CD4-positive, alpha-beta T cell treated with Interleukin-17A for 1 hour (primary cell): ENCODE measurements at places on chromosomes 6 and 20.

DNA sequence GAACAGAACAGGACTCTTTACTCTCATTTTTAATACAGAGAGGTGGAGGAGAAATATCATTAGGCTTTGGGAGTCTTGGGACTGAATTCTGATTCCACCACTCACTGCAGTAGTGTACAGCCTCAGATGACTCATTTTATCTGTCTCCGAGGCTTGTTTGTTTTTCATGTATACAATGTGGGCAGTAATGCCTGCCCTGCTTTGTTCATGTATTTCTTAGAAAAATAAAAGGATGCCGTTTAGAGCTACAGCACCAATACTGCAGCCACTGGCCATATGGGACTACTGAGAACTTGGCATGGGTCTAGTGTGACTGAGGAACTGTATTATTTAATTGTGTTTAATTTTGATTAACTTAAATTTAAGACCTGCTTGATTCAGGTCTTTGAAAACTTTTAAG is 41.2 kb upstream of the JAG1 start:
- DNase-seq = no peak

GRCh38 chr6:25248123-25248522 is 31.1 kb upstream of the CARMIL1 start:
- no peak for DNase-seq

- peak; percentile 14 for DNase-seq
These were observed 16.6 kb downstream of the DSE start for GRCh38 chr6:116387374-116387773.

DNA sequence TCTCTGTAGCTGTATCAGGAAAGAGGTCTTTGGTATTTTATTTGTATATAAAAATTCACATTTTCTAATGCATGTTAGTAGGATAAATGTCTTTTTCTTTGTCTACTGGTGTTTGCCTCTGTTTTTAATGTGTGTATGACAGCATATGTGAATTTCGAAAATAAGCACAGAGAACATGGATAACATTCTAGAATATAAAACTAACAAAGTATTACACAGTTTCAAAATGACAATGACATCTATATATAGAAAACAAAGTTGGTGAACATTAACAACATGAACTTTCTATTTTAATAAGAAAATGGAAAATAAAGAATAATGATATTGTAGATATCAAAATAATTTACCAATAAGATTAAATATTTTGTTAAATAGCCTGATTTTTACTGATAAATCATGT is 608.0 kb downstream of the COL12A1 start:
- no peak for DNase-seq

DNA sequence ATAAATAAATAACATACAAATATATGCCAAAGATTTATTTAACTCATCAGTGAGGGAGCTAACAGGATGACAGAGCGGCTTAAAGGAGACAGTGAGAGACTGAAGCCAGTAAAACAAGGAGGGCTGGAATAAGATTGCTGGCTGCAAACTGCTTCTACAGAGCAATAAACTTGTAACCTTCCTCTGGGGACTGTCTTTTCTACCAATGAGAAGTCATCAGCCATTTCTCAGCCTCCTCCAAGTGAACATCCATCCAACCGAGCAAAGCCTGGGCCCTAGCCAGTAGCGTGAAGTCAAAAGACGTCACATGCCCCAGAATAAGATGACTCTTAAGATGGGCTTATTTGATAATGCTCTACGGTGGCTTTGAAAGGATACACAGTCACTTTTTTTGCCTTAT is 42.5 kb downstream of the CPXM1 start:
- DNase-seq = no peak

- DNase-seq = no peak
These were observed 217.5 kb downstream of the GJA1 start for GRCh38 chr6:121652726-121653623.

DNA sequence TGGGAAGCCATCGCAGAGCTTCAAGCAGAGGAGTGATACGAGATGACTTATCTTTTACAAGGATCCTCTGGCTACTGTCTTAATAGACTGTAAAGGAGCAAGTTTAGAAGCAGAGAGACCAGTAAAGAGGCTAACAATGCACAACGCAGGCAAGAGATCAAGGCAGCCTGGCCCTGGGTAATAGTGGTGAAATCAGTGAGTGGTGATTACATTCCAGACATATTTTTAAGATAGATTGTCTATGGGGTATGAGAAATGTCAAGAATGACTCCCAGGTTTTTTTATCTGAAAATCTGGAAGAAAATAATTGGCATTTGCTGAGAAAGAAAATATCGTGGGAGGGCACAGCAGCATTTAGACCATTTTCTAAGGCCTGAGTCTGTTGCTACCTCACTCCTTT is 213.6 kb upstream of the HTR1E start:
- DNase-seq = no peak

DNA sequence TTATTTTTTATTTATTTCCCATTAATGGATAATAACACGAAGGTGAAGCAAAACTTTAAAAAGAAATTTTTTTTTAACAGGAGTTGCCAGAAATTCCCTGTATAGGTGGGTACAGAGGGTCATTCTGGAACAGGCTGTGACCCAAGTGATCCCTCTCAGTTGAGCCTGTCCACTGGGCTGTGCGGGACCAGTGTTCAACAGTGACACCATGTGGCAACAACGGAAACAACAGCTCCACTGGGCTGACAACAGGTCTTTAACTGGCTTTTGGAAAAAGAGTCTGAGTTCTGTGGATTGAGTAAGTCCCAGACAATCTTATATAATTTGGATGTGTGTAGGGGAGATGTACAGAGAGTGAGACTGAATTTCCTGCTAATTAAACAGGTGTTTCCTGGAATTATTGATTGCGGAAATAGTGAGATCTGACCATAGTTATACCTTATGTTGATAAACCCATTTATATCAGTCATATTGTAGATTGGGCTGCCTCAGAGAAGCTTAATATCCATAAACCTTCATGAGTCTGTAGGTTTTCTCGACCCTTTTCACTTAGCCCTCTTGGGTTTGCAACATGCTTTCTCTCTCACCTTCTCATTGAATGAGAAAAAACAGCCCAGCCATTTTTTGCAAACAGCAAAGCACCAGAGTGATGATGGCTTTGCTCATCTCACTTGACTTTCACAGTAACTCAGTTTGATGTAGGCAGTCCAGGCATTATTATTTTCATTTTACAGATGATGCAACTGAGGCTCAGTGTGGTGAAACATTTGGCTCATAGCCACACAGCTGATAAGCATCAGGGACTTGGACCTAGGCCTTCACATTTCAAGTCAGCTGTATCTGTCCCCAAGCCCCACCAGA is 17.5 kb downstream of the KIAA1755 start:
- peak; percentile 9 for DNase-seq

DNA sequence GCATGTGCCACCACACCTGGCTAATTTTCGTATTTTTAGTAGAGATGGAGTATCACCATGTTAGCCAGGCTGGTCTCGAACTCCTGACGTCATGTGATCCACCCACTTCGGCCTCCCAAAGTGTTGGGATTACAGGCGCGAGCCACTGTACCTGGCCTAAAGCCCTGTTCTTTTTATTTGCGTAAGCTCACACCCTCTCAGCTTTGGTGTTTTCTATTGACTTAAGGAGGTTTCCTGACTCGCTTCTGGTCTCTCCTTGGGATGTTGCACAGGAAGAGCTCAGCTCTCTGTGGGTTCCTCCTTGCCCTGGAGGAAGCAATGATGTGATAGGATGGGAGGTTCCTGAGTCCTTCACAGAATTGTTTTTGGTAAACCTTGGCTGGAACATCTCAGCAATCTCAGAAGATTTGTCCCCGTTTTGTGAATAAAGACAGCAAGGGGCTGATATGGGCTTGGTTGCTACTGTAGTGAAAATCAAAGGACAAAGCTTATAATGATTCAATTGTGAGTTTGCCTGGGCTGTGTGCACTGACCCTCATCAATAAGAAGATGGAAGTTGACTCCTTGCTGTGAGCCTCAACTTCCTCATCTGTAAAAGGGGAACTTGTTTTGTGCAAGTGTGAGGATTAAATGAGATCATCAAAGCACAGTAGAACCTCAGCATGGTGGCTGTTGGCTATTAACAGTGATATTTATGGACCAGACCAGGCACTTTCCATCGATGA is 27.0 kb downstream of the TOX2 start:
- no peak for DNase-seq

DNA sequence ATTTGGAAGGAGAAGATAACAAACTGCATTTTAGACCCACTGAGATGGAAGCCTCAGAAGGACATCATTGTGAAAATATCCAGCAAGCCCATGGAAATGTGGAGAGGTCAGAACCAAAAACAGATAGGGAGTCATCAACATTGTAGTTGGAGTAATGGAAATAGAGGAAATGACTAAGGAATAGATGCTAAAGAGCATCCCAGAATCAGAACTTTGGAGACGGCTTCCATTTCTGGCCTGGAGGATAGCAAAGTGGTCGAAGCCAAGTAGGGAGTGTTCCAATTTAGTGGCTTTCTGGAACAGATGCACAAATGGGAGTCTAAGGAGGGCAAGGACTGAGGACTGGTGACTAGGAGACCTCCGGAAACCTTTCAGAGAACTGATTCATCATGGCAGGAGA is 3.6 kb downstream of the BEND6 start:
- DNase-seq = no peak

DNA sequence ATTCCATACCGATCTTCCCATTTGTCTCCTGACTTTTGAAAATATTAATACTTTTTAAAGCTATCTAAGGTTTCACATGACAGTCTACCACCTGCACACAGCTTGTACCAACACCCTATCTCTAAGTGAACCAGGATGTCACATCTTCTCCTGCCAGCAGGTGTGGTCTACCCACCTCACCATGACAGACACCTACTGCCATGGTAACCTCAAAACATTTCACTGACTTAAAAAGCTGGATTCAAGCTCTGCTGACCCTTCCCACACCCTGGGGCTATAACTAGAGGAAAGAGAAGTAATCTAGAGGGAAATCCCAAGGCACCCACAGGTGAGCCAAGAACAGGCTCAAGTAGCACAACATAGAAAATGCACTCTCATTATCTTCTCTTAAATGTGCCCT is 1.2 kb downstream of the SLC17A3 start:
- peak; percentile 73 for DNase-seq

DNA sequence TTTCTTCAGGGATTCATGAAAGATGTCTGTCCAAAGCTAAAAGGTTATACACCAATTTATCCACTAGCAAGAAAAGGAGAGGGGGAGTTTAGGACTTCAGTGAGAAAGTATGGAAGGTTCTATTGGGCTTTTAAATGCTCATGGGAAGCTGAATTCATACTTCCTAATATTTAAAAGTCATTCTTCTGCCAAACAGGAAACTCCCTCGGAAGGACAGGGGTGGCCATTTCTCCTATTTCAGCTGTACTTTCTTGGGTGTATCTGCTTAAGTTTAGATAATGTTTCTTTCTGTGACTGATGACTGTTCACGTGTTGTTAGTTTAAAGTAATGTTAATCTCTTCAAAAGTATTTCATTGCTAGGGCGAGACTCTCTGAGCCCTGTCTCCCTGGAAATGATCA is 80.5 kb upstream of the IFNGR1 start:
- no peak for DNase-seq

DNA sequence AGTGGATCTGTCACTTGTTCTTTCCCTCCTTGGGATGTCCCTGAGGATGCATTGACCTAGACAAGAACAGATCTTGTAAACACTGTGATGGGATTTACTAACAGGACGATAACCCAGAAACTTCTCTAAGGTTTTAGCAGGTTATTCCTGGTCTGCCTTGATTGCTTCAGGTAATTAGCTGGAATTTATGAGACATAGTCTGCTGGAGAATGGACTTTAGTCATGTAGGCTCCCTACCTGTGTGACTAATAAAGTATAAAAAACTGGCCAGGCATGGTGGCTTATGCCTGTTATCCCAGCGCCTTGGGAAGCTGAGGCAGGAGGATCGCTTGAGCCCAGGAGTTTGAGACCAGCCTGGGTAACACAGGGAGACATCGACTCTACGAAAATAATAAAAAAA is 96.1 kb downstream of the PAK5 start:
- DNase-seq = no peak

DNA sequence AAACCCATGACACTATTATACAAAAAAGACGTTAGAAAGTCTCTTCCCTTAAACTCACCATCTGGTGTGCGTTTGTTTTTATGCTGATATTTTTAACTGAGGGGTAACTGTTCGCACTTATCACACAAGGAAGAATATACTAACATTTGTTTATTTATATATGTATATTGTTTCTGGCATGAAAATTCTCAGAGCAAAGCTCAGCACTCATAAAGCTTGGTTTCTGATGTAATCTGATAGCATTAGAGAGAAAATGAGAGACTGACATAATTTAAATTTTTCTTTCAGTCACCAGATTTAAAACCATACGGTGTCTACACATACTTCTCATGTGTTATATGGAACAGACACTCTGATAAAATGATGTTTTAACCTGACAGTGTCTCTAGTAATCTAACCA is 6.9 kb downstream of the BLOC1S5 start:
- no peak for DNase-seq

DNA sequence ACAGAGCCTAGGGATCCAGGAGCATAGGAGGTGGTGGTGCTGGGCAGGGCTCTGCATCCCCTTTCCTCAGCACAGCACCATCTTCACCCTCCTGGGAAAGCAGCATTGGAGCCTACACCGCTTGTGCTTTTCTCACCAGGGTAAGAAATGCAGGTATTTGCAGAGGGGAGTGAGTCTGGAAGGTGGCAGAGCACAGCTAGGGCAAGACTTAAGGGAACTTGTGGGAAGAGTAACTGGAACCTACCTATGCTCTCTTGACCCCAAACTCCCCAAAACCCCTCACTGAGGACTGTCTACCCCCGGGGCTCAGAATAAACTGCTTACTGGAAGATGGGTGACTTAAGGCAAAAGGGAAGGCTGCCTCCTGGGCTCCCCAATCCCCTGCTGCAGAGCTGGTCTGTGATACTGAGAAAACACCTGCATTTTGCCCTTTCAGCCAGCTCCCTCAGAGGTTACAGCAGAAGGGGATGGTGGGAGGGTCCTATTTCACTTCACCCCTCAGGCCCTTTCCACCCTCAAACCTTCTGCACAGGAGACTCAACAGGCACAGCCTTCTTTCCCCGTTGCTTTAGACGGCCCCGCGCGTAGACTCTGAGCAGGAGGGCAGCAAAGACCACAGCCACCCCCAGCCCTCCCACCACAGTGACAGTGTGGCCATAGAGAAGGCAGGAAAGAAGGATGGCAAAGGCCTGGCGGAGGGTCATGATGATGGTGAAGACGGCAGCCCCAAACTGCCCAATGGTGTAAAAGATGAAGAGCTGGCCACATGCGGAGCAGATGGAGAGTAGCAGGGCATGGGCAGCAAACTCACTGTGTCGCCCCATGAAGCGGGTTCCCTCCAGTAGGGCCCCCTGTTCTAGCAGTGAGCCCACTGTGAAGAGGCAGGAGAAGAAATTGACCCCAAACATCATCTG is 2.9 kb downstream of the SLC35B2 start:
- DNase-seq = peak; percentile 58

- DNase-seq = no peak
These were observed 754.7 kb upstream of the NRSN1 start for GRCh38 chr6:23371132-23371915.

DNA sequence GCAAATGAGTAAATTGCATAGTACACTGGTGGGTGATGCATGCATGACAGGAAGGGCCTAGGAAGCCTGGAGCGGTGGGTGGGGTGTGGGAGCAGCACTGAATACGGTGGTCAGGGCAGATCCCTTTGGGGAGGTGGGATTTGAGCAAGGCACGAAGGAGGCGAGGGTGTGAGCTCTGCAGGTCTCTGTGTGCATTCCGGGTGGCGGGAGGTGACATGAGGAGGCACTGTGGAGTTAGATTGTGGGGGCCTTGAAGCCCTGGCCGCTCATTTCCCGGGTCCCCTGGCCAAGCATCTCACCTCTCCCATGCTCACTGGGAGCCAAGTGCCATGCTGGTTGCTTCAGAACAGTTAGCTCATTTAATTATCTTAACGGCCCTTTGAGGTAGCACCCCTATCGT is 6.2 kb upstream of the SPDEF start:
- DNase-seq = no peak

- no peak for DNase-seq
These were observed 28.5 kb downstream of the RSPO3 start for GRCh38 chr6:127146932-127147331.

- DNase-seq = peak; percentile 32
These were observed 52.8 kb downstream of the MAP3K5 start for GRCh38 chr6:136739501-136739900.
